Activated CD8-positive, alpha-beta T cell treated with anti-CD3 and anti-CD28 coated beads for 36 hours (primary cell): ENCODE measurements at places on chromosomes 3 and 15. TPM values are rescaled to one million over a fixed set of nuclear protein-coding genes. Genes with fewer than 3 reads are reported as not detected.
A peak's percentile ranks its signal among the peaks of the same experiment; 100 is the strongest.

- DNase-seq, result no peak
- H3K27ac ChIP-seq, result no peak overlapping the region
- H3K27me3 ChIP-seq, result peaks cover 5% of the 10 kb centered on the region
- H3K4me3 ChIP-seq, result no peak overlapping the region
- H3K36me3 ChIP-seq, result no peaks in the 10 kb centered on the region
Measured at GRCh38 chr3:37511463-37511920, 337.1 kb upstream of the LRRFIP2 start.

DNA sequence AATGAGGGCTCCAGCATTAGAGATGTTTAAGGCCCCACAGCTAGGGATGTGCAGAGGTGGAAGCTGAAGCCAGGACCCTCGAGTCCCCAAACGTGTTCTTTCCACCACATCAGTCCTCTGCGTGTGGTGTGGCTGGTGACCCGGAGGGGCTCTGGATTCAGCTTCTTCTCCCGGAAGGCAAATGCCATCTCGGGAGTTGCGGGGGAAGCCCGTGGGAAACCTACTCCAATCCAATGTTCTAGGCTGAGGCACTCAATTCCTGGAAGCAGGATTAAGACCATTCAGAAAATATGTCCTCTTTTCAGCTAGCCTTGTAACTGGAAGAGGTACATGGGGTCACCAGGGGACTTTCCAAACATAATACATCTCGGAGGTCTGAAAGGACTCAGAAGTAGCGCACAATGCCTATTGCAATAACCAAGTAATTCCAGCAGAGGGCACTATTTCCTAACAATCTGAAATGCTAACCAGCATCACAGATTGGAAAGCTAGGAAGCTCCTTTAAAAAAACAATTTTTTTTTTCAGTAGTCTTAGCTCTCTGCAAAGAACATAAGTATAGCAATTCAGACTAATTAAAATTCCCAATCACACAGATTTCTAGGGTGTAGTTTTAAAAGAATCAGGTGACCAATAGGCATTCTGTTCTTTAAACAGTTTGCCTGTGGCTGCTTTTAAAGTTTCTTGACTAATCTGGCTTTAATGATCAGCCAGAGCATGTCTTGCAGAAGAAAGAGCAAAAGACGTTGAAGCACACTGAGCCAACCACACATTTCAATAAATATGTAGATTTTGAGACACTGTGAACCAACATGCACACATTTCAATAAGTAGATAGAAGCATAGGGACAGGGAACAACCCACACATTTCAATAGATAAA lies 36.1 kb downstream of the BNC1 start:
- H3K4me3 ChIP-seq, result no peak overlapping the region
- H3K36me3 ChIP-seq, result no peaks in the 10 kb centered on the region
- peaks cover 37% of the 10 kb centered on the region for H3K27me3 ChIP-seq
- H3K4me1 ChIP-seq, result no peaks in the 10 kb centered on the region
- DNase-seq, result peak; percentile 34

The IL17RB gene
- total RNA-seq, result not detected

The PCSK6 gene
- 2.7 TPM for total RNA-seq

GRCh38 chr3:184583578-184584451 lies 22.2 kb downstream of the EPHB3 start:
- peaks cover 27% of the 10 kb centered on the region for H3K27me3 ChIP-seq
- no peak overlapping the region for H3K27ac ChIP-seq
- H3K36me3 ChIP-seq, result no peaks in the 10 kb centered on the region
- peaks cover 4% of the 10 kb centered on the region for H3K4me1 ChIP-seq
- H3K4me3 ChIP-seq, result no peak overlapping the region

The NOP10 gene
- total RNA-seq, result 225 TPM

The ZNF654 gene
- 21.0 TPM for total RNA-seq

GRCh38 chr15:59976480-59977271 lies 27.4 kb upstream of the FOXB1 start:
- peaks cover 4% of the 10 kb centered on the region for H3K36me3 ChIP-seq
- peaks cover 13% of the 10 kb centered on the region for H3K27me3 ChIP-seq
- peaks cover 21% of the 10 kb centered on the region for H3K4me1 ChIP-seq
- peak overlapping the region; percentile 83 for H3K27ac ChIP-seq
- peak overlapping the region; percentile 11 for H3K4me3 ChIP-seq

DNA sequence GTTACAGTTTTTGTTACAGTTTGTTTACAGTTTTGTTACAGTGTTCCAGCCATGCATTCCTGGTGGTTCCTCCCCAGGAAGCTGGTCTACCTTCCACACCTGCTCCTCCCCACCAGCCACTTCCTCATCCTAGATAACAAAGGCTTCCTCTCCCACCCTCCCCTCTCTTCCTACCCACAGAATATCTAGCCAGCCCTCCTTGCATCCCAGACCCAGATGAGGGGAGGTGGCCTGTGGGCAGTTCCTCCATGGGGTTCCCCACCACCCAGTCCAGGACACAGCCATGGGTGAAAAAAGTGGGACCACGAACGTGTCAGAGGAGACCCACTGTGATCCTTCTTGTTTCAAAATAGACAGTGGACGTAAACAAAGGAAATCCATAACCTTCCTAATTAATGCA lies 122.8 kb upstream of the ABHD17C start:
- H3K36me3 ChIP-seq, result no peaks in the 10 kb centered on the region
- no peak overlapping the region for H3K4me3 ChIP-seq
- H3K27ac ChIP-seq, result no peak overlapping the region
- DNase-seq, result no peak

DNA sequence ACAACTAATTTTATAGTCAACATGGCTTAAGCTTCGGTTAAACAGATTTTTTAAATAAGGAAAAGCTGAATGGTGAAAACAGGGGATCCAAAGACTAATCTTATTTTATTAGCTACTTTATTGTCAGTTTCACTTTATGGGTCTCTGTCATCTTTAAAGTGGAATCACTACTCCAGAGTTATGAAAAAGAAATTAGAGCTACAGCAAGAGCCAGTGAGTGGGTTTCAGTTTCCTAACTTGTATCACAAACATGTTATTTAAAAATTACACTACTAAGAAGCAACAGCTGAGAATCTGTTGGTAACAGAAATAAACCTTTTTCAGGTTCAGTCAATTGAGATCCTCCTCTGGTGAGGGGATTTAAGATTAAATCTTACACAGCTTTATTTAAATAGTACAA lies 10.0 kb downstream of the PHC3 start:
- H3K4me3 ChIP-seq, result peak overlapping the region; percentile 35
- DNase-seq, result no peak
- H3K4me1 ChIP-seq, result peaks cover 57% of the 10 kb centered on the region
- H3K27me3 ChIP-seq, result no peaks in the 10 kb centered on the region
- peak overlapping the region; percentile 73 for H3K27ac ChIP-seq
- peaks cover 52% of the 10 kb centered on the region for H3K36me3 ChIP-seq

DNA sequence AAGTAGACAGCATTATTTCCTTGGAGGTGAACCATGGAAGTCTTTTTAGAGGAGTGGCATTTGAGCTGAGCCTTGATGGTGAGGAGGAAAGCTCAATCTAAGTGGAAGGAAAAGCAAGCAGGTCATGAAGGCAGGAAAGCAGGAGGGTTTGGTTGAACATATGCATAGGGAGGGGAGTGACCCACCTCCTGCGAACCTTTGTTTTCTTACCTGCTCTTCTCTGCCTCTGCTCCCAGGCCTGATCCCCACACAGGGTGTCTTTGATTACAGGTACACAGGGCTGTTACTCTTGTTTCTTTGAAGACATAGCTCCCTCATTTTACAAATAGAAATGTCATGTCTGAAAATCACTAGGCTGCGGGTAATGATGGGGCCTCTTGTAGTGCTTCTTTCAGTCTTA lies 248.1 kb upstream of the TPRG1 start:
- no peak overlapping the region for H3K27ac ChIP-seq
- H3K36me3 ChIP-seq, result no peaks in the 10 kb centered on the region

The CYP11A1 gene
- total RNA-seq, result 0.29 TPM

GRCh38 chr3:197854596-197855343 lies 63.7 kb downstream of the LRCH3 start:
- DNase-seq, result no peak
- H3K27me3 ChIP-seq, result no peaks in the 10 kb centered on the region
- H3K27ac ChIP-seq, result no peak overlapping the region
- H3K4me1 ChIP-seq, result peaks cover 4% of the 10 kb centered on the region

The SH2D7 gene
- not detected for total RNA-seq

The DLL4 gene
- total RNA-seq, result not detected

The KNL1 gene
- 20.9 TPM for total RNA-seq

DNA sequence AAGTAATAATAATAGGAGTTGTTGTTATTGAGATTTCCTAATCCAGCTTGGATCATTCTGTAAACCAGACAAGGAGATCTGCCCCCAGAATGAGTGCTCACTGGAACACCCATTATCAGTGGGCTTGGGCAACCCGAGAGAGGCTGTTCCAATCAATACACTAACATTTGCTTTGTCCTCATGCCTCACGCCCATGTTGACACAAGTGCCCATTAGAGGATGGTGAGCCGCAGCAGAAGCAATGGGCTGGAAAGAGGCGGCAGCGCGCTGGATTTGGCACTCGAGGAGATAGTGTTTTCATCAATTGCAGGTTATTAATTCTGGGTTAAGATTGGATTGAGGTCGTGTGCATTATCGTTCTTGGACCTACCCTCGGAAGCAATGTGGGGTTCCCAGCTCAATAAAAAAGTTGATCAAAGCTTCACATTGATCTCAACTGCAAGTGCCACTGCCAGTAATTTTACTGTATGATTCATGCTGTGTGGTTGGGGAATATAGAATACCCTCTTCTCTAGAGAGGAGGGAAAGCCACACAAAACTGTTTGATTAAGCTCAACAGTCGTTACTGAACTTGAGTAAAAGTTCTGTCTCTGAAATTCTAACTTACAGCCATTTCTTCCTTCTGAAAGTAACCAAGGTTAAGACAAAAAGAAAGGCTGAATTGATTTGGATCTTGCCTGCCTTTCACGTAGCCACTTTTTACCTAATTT lies 15.7 kb downstream of the LYZL4 start:
- no peak overlapping the region for H3K27ac ChIP-seq
- peaks cover 6% of the 10 kb centered on the region for H3K4me1 ChIP-seq
- no peak for DNase-seq
- H3K4me3 ChIP-seq, result no peak overlapping the region
- H3K36me3 ChIP-seq, result no peaks in the 10 kb centered on the region
- peaks cover 1% of the 10 kb centered on the region for H3K27me3 ChIP-seq

The DNAJC13 gene
- total RNA-seq, result 29.9 TPM

- H3K27me3 ChIP-seq, result no peaks in the 10 kb centered on the region
- H3K4me1 ChIP-seq, result peaks cover 37% of the 10 kb centered on the region
Measured at GRCh38 chr15:85525755-85526154, 145.4 kb downstream of the AKAP13 start.

- peaks cover 3% of the 10 kb centered on the region for H3K27me3 ChIP-seq
- no peaks in the 10 kb centered on the region for H3K36me3 ChIP-seq
- no peak overlapping the region for H3K27ac ChIP-seq
Measured at GRCh38 chr15:48602358-48603122, 43.0 kb downstream of the FBN1 start.
